DMS53 (cell line): ENCODE measurements at places on chromosomes 2 and 18.

DNA sequence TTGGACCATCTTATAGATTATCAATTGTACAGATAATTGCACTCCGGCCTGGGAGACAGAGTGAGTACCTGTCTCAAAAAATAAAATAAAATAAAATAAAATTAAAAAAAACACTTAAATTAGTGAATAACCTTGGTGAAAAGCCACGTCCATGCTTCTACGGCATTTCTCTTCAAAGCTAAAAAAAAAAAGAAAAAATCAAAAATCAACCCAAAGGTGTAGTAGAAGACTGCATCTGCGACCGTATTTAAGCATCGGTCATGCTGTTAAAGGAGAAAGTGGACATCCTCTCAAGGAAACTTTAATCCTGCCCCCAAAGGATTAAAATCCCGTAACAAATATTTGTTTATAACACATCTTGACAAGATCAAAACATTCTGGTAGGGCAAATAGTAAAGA is 350 bp upstream of the RNF138 start:
- DNase-seq = no peak

GRCh38 chr2:72925328-72925943 is 8.1 kb downstream of the EMX1 start:
- no peak for DNase-seq

GRCh38 chr18:46413684-46414083 is 243.3 kb downstream of the LOXHD1 start:
- DNase-seq = no peak

- DNase-seq = no peak
These were observed 313.4 kb upstream of the ID2 start for GRCh38 chr2:8368463-8368862.

DNA sequence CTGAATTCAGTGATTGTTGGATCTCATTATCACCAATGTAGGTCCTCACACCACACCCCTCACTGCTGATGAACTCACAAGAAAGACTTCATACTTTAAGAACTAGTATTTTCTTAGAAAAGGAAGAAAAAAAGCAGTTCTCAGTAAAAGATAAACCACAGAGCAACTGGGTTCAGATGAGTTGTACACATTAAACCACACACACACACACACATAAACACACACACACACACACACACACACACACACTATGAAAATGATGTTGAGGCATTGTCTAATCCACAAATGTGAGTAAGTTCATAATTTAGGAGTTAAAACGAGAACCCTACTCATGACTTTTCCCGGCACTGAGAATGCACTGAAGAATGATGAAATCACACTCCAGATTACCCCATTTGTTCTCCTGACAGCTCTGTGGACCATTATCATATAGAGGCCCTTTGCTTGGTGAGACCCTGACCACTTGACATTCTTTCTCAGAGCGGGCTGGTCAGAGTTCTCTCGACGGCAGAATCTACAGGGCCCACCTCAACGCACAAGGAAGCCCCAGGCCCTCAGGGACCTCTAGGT is 106.2 kb downstream of the BCL2 start:
- DNase-seq = no peak

GRCh38 chr2:101466426-101466825 is 8.5 kb downstream of the RFX8 start:
- peak; percentile 22 for DNase-seq

- no peak for DNase-seq
These were observed 196.9 kb downstream of the ICOS start for GRCh38 chr2:204133476-204133875.

DNA sequence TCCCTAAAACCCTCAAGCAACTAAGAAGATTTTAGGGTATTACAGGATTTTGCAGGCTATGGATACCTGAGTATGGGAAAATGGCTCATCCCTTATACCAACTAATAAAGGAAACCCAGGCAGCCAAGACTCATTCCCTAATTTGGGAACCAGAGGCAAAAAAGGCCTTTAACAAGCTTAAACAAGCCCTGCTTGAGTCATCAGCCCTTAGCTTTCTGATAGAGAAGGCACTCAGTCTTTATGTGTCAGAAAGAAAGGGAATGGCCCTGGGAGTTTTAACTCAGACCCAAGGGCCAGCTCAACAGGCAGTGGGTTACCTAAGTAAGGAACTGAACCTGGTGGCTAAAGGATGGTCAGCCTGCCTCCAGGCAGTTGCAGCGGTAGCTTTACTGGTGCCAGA is 96.9 kb upstream of the RMP24 start:
- DNase-seq = no peak

DNA sequence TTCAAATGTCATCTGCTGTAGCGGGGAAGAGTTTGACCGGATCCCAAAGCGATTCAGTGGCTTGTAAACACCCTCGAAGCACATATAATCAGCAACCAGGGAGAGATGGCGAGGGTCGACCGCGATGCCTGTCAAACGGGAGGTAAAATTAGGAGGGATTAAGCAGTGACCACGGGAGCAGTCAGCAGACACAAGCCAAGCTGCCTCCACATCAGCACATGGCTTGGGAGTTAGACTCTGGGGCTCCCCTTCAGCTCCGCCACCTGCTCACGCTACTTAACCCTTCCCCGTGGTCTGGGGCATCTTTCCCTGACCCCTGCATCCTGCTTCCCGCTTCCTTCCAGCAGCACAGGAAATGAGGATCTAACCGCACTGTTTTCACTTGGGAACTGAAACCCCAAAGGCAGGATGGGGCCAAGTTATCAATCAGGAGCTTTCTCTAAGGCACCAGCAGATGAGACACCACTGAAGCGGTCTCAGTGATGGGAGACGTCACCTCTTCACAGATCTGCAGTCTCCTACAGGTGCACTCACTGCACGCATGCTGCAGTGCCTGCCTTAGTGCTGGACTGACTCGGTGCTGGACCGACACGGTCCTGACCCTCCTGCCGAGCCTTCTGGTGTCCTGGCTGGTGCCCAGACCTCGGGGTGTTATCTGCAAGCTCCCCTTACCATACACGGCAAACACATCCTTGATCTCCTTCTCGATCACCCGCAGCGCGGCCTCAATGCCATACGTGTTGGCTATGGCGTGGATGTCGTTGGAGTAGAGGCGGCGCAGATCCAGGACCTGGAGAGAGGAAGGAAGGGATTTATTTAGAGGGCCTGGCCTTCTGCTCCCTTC is 77.5 kb downstream of the POLR1A start:
- DNase-seq = no peak

GRCh38 chr2:230498506-230499107 is 82.6 kb downstream of the SP100 start:
- no peak for DNase-seq

DNA sequence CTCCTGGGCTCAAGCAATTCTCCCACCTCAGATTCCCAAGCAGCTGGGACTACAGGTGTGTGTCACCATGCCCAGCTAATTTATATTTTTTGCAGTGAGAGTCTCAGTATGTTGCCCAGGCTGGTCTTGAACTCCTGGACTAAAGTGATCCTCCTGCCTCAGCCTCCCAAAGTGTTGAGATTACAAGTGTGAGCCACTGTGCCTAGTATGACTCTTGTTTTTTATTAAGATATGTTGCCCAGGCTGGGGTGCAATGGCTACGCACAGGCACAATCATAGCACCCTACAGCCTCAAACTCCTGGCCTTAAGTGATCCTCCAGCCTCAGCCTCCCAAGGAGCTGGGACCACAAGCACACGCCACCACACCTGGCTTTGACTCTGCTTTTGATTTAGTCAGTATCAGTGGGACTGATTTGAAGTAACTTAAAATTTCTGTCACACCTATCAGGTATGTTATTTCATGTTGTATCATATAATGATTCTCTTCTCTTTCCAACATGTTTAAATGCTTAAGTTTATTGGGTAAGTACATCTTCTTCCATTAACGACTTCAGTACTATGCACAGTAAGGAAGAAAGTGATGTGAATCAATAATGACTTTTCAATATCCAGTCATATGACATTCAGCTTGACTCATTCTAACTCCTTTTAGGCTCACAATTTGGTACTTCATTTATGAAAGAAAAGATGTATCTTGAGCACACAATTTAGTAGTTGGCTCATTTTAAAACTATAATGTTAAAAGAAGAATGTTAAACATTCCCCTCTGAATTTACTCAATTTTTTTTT is 6.3 kb downstream of the PPP4R3B start:
- DNase-seq = no peak

DNA sequence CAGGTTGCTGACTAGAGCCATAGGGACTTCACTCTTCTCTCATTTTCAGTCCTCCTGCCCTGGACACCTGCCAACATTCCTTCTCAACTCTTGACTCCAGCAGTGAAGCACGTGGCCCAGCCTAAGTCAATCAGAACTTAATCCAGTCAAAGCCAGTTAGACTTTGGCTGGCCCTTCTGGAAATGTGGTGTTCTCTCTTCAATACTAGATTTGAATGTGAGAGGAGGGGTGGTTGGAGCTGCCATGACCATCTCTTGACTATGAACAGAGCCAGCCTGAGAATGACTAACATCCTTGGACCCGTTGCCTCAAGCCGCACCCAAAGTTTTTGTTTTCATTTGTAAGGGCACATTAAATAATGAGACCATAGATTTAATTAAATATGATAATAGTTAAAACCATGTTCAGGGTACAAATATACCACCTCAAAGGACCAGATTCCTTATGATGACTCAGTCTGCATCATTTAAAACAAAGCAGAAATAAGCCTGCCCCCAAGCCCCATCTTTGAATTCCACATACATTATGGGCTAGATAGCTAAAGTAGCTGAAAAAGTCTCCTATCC is 49.7 kb upstream of the RASGRP3 start:
- peak; percentile 83 for DNase-seq

GRCh38 chr2:172977270-172978062 is 98.2 kb upstream of the MAP3K20 start:
- no peak for DNase-seq

DNA sequence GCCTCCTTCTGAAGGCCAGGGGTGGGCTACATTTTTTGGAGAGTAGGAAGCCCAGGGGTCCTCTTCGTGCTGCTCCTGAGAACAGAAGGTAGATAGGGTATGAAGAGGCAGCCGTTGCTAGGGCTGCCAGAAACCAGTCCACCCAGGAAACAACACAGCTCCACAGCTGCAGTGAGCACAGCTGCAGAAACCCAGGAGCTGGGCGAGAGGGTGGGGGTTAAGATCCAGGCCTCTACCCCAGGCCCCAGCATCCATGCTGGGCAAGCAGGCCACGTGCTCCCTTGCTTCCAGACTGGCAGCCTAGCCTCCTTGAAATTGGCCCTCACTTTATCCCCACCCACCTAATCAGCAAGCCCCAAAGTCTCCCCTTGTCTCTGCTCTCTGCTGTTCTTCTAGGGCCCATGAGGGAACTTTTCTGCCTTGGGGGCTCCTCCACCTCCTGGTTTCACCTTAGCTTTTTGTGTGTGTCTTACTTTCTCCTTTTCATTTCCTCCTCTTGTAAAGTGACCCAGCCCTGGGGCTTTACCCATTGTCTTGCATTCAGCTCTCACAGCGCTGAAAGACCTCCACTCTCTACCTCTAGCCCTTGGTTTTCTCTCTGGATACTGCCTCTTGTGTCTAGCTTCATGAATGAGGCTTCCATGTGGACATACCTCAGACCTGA is 30.7 kb downstream of the STON1 start:
- no peak for DNase-seq

GRCh38 chr2:18922276-18922675 is 332.9 kb upstream of the NT5C1B start:
- DNase-seq = no peak

GRCh38 chr18:54127759-54128378 is 96.6 kb downstream of the MBD2 start:
- peak; percentile 85 for DNase-seq

GRCh38 chr18:65938592-65939372 is 188.0 kb downstream of the CDH7 start:
- peak; percentile 94 for DNase-seq

GRCh38 chr2:108907822-108908712 is 81.0 kb downstream of the EDAR start:
- no peak for DNase-seq

DNA sequence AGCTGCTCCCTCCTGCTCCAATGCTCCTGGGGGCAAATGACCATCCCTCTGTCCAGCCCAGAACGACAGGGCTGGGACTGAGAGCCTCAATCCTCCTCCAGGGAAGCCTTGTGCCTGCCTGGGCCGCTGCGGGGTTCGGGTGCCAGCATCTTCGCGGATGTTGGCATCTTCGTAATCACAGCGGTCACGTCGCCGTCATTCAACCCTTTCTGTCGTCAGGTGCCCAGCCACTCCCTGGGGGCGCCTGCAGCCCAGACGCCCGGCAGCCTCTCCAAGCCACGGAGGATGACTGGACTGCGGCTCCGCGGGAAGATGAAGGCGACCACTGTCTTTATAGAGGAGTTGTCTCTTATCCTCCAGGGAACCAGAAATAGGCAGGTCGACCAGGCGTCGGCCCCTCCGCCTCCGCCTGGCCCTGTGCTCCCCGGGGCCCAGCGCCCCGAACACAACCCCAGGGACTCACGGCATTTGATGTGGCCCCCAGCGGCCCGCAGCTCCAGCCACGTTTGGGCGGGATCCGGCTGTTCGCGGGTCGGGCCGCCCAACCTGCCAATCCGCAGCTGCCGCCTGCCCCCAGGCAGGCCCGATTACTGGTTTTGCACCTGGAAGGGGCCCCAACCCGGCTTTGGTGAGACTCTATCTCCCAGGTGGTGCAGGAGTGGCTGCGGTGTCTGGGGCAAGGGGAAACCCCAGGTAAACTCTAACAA is 113.9 kb downstream of the THNSL2 start:
- no peak for DNase-seq

- DNase-seq = no peak
These were observed 39.9 kb downstream of the TANK start for GRCh38 chr2:161199912-161200701.

DNA sequence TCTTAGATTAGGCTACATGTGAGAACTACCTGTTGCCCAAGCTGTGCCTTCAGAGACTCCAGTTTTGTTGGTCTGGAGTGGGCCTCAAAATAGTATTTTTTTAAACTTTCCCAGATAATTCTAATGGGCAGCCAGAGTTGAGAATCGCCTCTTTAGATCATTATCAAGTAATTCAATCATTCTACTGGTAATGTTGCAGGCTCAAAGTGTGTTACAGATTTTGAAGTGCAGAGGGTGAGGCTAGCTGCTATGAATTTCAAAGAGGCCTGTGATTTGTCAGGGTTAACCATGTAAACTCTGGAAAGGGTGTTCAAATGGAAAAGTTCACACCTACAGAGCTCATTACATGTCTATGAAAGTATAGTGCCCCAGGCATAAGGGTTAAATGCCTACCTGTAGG is 30.1 kb downstream of the ANKRD29 start:
- DNase-seq = no peak

GRCh38 chr2:192983173-192983572 is 788.4 kb upstream of the TMEFF2 start:
- no peak for DNase-seq

DNA sequence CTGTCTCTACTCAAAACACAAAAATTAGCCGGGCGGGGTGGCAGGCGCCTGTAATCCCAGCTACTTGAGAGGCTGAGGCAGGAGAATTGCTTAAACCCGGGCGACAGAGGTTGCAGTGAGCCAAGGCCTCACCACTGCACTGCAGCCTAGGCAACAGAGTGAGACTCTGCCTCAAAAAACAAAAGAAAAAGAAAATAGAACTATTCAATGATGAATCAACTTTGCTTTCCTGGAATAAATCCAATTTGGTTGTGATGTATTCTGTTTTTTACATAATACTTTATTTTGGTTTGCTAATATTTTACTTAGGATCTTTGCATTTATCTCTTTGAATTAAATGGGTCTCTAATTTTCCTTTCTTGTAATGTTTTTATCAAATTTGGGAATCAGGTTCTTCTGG is 86.3 kb upstream of the MBOAT2 start:
- no peak for DNase-seq
